T-helper 17 cell (primary cell): ENCODE measurements at places on chromosomes 3 and 15.

- DNase-seq = peak; percentile 32
Observed at GRCh38 chr3:156826144-156826895, at the start of gene LEKR1. TSS of gene LEKR1 (plus strand) at chr3:156826353. CDS start at chr3:156829330, 2,977 bp downstream.

GRCh38 chr3:190762801-190763200 is 99.7 kb downstream of the GMNC start:
- no peak for DNase-seq

GRCh38 chr3:18489939-18490338 is 64.8 kb upstream of the SATB1 start:
- no peak for DNase-seq

DNA sequence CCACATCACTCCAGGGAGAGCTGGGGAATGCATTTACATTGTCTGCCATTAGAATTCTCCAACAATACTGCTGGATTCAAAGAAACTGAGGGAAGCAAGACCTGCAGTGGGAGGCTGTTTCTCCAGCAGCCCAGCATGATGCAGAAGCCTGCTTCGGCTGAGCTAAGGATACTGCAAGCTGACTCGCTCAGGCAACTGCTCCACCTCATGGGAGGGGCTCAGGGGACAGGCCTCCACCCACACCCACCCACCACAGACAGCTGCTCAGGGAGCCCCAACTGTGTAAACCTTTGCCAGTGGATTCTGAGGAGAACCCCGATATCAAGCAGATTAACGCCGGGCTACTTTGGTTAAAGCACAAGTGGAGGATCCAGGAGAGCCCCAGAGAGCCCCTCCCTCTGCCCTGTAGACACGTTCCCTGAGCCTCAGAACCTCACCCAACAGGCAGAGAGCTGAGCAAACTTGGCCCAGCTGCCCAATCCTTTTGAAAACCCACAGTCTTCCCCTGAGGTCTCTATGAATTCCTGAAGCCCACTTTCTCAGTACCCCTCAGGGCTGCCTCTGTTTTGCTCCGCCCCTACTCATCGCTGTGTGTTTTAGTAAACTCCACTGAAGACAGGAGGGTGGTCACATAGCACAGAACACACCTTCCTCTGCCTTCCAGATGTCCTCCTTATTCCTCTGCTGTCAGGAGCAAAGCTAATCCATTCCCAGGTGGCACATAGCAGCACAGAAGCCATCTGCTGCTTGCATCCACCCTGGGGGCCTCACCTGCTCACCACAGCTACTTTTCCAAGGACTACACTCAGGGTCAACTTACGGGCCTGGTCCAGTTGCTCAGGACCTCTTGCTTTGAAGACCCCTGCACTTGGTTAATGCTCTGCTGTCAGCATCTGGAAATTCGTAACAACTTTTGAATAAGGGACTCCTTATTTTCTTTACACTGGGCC is 269.0 kb downstream of the ABHD5 start:
- no peak for DNase-seq

DNA sequence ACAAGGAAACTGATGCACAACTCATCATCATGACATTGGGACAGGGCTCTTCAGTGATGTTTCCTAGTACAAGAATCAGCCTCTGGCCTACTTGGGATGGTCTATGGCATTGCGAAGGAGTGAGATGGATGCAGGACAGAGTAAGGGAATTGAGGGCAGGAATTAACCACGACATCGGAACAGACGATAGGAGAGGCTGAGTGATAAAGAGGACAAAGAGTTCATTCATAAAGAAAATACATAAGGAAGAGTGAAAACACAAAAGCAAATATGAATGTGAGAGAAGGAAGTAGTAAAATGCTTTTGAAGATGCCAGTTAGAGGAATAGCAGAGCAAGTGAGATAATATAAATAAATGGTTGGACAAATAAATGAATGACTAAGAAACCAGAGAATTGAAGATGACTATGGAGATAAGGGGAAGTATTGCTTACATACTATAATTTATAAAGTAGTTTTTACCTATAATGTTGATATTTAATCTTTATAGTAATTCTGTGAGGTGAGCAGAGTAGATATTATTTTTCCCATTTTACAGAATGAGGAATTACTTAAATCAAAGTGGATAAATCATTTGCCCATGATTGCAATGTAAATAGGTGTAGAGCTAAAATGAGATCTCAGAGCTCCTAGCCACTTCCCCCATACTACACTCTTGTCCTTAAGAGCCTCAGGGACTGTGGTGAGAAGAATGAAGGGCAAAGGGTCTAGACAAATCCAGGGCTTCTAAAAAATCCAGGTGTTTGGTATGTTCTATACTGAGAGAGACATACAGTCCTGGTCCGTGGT is 203.3 kb downstream of the DTWD1 start:
- DNase-seq = no peak

- DNase-seq = no peak
Observed at GRCh38 chr3:65883613-65884012, 155.1 kb downstream of the MAGI1 start.

DNA sequence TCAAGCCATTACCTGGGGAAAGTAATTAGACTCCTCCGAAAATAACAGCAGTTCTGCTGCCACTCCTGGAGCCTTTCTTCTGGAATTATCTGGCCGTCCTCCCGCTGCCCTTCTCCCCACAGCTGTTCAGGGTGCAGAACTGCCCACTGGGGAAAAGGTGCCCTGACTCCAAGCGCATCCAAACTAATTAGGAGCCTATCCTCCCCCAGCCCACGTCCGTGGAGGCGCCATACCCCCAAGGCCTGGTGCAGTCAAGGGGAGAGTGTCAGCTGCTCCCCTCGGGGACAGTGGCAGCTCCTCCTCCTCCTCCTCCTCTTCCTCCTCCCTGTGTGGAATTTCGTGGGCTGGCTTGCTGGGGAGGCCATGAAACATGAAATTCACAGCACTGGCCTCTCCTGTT is 177.2 kb downstream of the XXYLT1 start:
- DNase-seq = no peak

DNA sequence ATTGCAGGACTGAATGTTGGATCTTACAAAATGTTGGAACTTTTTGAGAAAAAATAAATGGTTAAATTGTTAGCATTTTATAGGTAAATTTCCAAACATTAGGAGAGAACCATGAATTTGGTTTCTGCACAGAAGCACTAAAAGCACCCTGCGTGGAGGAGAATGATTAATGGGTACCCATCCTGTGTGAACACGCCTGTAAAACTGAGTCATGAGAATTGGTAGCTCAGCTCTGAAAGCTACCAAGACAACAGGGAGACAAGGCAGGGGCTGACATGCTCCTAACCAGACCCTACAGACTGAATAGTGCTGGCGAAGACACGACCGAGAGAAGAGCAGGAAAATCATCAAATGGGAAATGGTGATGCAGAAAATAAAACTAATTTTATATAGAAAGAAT is 32.4 kb upstream of the MTMR10 start:
- no peak for DNase-seq

GRCh38 chr3:5217824-5218595 is 30.5 kb downstream of the EDEM1 start:
- no peak for DNase-seq

DNA sequence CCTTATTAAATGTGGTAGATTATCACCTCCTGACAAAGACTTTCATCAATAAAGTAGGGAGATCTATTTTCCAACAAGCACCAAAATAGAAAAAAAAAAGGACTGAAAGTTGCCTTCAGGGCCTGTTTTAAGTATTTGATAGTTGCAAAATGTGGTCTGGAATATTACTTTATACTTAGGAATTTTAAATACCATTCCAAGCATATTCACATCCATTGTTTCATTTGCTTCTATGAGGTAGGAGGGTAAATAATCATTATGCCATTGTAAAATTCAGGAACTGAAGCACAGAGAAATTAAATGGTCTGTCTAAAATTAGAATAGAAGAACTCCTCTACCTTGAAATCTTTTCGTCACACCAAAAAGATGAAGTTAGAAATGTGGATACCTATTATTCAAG is 110.0 kb downstream of the TMCC1 start:
- DNase-seq = no peak

DNA sequence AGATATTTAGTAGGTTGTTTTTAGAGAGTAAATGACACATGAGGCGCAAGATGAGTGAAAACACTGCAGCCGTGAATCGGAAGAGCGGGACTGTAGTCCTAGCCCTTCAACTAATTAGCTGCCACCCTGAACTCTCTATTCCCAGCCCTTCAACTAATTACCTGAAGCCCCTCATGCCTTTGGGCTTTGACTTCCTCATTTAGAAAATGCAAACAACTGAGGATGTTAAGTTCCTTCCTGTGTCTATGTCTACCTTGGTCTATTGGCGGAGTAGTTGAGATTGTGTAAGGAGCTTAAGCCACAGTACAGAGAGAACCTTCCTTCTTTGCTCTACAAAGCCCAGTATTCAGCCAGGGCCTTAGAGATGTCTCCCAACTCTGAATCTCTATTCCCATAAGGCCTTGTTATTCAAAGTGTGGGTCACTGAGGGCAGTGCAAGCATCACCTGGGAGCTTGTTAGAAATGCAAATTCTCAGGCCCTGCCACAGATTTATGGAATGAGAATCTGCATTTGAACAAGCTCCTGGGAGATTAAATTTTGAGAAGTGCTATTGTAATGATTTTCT is 71.8 kb upstream of the SCN5A start:
- no peak for DNase-seq

DNA sequence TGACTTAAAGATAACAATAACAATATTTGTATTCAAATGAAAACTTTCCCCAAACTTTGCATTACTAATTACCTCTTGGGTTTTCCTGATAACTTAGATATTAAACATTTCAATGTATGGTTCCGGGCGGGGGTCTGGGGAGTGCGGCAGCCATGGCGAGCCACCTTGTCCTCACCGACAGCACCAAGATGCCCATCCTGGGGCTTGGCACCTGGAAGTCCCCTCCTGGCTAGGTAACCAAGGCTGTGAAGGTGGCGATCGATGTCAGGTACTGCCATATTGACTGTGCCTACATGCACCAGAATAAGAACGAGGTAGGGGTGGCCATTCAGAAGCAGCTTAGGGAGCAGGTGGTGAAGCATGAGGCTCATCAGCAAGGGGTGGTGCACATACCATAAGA is 478.7 kb downstream of the CNTN3 start:
- DNase-seq = no peak

DNA sequence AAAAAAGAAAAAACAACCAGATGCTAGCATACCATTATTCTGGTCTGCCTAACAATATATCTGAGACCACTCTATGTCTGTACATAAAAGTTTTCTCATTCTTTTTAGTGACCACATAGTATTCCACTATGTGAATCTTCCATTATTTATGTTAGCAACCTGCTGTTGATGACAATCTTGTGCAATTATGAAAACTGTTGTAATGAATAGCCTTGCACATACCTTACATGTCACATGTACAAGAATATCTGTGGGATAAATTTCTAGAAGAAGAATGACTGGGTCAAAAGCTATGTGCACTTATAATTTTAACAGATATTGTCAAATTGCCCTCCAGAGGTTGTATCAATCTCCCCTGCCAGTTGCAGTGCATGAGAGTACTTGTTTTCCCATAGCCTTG is 62.5 kb downstream of the ARHGAP31 start:
- no peak for DNase-seq

- DNase-seq = no peak
Observed at GRCh38 chr3:127012091-127012490, 29.2 kb downstream of the PLXNA1 start.

GRCh38 chr3:115903843-115904242 is 280.5 kb downstream of the GAP43 start:
- DNase-seq = no peak

GRCh38 chr15:70584838-70585706 is 178.3 kb downstream of the UACA start:
- DNase-seq = peak; percentile 37

DNA sequence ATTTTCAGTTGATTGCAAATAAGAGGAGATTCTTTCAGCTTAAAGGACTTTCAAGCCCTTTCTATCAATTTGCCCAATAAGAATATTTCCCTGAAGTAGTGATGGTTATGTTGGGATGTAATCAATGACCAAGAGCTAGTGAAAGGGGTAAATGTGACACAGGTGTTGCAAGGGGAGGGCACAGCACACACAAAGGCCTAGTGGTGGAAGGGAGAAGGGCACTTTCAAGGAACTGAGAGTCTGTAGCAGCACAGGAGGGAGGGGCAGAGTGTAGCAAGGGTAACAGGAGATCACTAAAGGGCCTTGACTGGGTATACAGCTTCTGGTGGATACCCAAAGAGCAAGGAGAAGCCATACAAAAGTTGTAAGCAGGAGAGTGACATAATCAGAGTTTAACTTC is 217.8 kb upstream of the ARHGEF26 start:
- no peak for DNase-seq

DNA sequence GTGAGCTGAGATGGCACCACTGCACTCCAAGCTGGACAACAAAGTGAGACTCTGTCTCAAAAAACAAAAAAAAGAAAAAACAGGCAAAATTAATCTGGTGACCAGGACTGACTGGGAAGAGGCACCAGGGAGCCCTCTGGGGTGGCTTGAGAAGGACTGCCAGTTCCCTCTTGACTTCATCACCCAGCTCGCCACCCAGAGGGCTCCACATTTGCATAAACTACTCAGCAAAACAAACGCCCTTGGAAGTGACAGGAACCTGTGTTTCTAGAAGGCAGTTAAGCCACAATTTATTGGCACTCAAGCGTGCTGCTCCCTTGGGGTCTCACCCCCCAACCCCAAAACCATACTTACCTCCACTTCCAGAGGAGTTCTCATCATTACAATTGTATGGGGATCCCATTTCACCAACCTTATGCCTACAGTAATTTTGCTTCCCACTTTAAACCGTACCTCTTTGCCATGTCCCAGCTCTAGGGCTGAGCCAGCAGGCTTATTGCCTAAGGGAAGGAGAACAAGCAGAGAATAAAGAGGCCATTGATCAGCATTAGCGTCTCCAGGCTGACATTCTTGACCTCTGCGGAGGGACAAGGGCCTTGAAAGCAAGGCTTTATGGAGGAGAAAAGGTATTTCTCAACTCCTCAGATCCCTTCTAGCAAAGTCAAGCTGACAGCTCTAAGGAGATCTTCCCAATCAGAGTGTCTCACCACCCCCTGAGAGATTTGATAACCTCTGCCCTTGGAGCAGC is 357.4 kb downstream of the SHQ1 start:
- DNase-seq = no peak

- DNase-seq = no peak
Observed at GRCh38 chr3:27565201-27565852, 81.1 kb upstream of the SLC4A7 start.

DNA sequence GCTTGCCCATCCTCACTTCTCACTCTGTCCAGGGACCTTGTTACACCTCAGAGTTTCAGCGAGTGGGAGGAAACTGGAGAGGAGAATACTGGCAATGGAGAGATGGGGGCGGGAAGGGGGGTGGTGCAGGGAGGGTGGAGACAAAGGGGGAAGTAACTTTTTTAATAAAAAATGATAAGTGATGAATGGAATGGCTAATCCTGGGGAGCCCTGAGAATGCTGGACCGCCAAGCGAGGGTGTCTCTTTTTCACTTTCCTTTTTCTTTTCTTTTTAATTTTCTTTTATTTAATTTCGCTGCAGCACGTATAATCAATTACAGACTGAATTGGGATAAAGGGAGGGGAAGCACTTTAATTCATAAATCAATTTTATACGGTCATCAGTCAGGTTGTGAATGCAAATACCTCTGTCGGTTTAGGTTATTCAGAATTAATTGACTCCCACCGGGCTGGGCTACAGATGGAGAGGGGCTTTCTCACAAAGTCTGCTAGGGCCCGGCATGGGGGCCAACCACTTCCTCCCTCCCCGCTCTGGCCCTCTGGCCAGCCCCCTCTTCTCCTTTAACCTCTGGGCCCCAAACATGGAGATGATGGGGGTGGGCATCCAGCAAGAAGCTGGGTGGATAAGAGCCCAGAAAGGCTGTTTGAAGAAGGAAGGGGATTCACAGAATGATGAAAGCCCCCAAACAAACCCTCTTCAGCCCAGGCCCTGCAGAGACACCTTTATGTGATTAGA is 106.8 kb upstream of the BOC start:
- DNase-seq = no peak

- DNase-seq = no peak
Observed at GRCh38 chr15:77038312-77039216, 32.3 kb downstream of the TSPAN3 start.
